ENCODE measurements at places on chromosomes 11 and 22. TPM values are rescaled to one million over a fixed set of nuclear protein-coding genes. Genes with fewer than 3 reads are reported as not detected.

GRCh38 chr22:36192542-36192941, 9.1 kb downstream of the APOL4 start:
- no peak for DNase-seq

GRCh38 chr11:18594999-18595749, 4.4 kb upstream of the MISFA start:
- DNase-seq, result no peak

GRCh38 chr11:64037027-64037634, 1.4 kb downstream of the FLRT1 start:
- no peak for DNase-seq

DNA sequence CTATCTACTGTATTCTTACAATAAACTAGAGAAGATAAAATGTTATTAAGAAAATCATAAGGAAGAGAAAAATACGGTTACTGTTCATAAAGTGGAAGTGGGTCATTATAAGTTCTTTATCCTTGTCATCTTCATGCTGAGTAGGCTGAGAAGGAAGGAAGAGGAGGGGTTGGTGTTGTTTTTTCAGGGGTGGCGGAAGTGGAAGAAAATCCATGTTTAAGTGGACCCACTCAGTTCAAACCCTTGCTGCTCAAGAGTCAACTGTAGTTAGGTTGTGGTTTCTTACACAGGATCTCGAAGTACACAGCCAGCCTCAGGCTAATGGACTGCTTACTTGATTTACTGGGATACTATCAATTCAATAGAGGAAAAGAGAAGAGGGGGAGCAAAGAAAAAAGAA, 63.1 kb downstream of the PIWIL4 start:
- DNase-seq, result no peak

GRCh38 chr11:76704171-76704948, 33.8 kb upstream of the LRRC32 start:
- DNase-seq, result no peak

GRCh38 chr22:18950141-18950540, 14.0 kb upstream of the PRODH start:
- DNase-seq, result peak; percentile 21

GRCh38 chr22:43995798-43996169, 28.3 kb upstream of the PARVB start:
- DNase-seq, result no peak

- no peak for DNase-seq
These were observed 112.0 kb downstream of the DBX1 start for GRCh38 chr11:20048246-20048645.

- peak; percentile 9 for DNase-seq
These were observed 6.5 kb downstream of the PNPLA5 start for GRCh38 chr22:43885319-43885671.

GRCh38 chr22:21651521-21652009, 9.5 kb downstream of the SDF2L1 start:
- DNase-seq, result no peak

- no peak for DNase-seq
These were observed 1.0 kb downstream of the PAX6 start for GRCh38 chr11:31809857-31810778.

GRCh38 chr11:45549257-45549656, 116.2 kb downstream of the CHST1 start:
- no peak for DNase-seq

- no peak for DNase-seq
These were observed 743.4 kb downstream of the NELL1 start for GRCh38 chr11:21412652-21413383.

DNA sequence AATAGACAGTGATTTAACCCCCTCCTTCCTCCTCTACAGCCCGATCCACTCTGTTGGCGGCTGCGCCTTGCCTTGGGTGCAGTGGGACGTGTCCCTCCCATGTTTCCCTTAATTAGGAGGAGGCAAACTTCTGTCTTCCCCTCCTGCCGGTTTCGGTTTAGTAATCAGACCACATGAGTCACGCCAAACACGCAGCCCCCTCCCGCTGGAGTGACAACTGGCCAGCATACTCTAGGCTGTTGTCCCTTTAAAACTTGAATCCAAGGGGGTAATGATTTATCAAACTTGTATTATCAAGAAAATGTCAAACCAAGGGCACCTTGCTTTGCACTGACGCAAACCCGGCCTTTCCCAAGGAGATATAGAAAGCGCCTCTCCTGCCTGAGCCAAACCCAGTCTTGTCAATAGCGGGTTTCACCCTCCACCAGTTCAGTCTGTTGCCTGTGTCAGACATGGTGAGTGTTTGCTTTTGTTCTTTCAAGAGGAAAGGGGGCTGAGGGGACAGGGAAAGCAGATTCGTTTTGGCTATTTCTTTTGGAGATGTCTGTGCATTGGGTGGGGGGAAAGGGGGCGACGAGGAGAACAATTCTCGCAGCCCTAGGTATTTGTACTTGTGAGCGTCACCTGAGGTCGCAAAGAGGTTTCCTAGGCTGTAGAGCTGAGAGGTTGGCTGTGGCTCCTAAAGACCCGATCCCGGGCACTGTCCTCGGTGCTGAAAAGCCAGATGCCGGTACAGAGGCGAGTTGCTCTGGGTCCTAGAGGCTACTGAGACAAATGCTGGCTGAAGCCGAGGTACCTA, at the start of gene SLC6A5:
Gene SLC6A5 (plus strand): TSS at position 388 of the 799 bp plus-strand sequence. CDS start 65 bp downstream, at position 453.
- no peak for DNase-seq

DNA sequence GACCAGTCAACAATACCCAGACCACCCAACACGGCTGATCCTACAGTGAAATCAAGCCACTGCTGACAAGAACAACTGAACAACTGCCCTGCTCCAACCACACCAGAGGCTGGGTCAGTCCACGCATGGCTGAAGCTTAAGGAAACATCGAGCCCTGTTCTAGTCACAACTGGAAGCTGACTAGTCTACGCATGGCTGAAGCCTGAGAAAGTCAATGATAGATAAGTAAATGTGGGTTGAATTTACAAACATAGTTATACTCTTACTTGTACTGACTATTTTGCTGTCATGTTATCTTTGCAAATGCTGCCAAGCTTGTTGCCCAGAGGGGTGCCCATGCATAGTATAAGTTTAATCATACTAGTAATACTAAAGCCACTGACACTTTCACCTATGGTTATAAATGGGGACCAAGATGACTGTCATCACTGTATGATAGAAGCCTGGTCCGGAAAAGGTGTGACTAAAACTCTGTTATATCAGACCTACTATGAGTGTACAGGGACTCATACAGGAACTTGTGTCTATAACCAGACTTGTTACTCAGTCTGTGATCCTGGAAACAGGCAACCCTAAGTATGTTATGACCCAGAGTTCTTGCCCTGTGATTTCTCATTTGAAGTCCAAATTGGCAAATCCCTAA, 43.4 kb upstream of the GLYAT start:
- DNase-seq, result no peak

DNA sequence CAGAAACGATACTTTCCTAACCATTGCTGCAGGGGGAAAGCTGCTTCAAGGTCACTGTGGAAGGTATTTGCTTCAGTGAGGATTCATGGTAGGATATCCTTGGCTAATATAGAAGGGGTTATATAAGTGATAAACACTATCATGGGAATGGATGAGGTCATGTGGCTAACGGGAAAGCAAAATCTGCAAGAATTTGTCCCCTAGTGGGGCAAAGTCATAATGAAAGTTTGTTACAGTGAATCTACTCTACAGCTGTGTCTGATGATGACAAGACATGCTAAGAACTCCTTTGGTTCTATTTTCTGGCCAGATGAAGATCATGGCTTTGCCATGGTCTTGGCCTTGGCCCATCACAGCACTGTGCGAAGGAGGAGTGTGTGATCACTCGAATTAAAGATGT, 13.8 kb downstream of the MMP20 start:
- DNase-seq, result no peak

GRCh38 chr11:118876286-118876685, 7.4 kb upstream of the CXCR5 start:
- DNase-seq, result no peak

- DNase-seq, result no peak
These were observed 8.3 kb downstream of the WT1 start for GRCh38 chr11:32426819-32427615.

- no peak for DNase-seq
These were observed 67.5 kb downstream of the PLEKHA7 start for GRCh38 chr11:16946477-16947282.

DNA sequence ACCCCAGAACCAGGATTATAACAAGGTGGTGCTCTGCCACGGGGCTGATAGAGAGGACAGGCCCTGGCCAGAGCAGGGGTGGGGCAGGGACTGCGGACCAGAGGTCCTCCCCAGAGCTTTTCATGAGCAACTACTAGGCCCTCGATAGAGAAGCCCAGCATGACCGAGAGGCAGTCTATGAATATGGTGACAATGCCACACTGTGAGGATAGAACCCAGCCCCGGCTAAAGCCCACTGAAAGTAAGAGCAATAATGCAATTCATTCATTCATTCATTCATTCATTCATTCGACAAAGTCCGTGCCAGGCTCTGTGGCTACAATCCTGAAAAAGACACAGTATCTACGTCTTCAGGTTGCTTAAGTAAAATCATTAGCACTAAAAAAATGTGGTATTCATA, 35.6 kb upstream of the CD5 start:
- DNase-seq, result no peak

- no peak for DNase-seq
These were observed 394.3 kb downstream of the TMEM135 start for GRCh38 chr11:87432022-87432421.

The LDHAL6A gene
- not detected for total RNA-seq

The MYEOV gene
- total RNA-seq, result not detected

The UBQLN3 gene
- 0.25 TPM for total RNA-seq

The SLC22A25 gene
- not detected for total RNA-seq

The KCNK4 gene
- 0.46 TPM for total RNA-seq

The CRYBA4 gene
- total RNA-seq, result not detected

The FIBIN gene
- total RNA-seq, result not detected

The YAP1 gene
- total RNA-seq, result 0.62 TPM

The TSPAN4 gene
- total RNA-seq, result 18.9 TPM
